ENCODE measurements at places on chromosomes 7 and 10.

GRCh38 chr7:47428768-47429472, 153.0 kb downstream of the TNS3 start:
- DNase-seq: no peak

DNA sequence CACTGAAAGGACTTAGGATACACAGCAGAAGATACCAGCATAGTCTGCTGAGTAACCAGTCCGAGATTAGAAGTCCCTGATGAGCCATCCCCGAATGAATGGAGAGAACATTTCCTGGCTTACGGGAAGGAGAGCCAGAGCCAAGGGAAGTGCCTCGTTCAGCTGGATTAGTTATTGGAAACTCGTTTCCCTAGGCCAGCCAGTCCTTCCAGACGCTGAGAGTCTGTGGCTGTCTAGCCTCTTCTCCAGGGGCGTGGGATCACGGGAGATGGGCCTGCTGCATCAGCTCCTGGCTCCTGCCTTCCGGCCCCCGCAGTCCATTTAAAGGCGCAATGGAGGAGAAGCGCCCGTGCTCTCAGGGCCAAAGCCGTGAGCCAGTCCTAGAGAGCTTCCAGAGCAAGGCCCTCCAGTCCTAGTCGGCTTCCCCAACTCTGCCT, 712.8 kb downstream of the PARD3 start:
- no peak for DNase-seq

GRCh38 chr10:123266971-123267370, 112.8 kb downstream of the BUB3 start:
- DNase-seq: no peak

DNA sequence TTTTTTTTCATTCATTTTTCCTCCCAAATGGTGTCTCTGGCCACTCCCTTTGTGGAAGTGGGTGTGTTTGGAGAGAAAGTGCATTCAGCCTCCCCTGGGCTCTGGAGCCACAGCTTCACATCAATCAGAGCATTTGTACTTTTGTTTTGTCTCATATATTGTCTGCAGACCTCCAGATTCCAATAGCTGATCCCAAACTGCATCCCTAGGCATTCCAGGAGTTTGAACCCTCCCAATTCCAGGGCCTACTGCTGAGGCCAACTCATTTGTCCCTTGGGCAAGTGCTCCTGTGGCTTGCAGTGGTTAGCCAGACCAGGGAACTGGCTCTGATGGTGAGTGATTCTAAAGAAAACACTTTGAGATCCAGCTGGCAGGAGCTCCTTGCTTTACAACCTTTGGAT, 163.3 kb downstream of the IPMK start:
- no peak for DNase-seq

All from NCI-H2171 (cell line).